ENCODE measurements at places on chromosomes 12 and 14.

DNA sequence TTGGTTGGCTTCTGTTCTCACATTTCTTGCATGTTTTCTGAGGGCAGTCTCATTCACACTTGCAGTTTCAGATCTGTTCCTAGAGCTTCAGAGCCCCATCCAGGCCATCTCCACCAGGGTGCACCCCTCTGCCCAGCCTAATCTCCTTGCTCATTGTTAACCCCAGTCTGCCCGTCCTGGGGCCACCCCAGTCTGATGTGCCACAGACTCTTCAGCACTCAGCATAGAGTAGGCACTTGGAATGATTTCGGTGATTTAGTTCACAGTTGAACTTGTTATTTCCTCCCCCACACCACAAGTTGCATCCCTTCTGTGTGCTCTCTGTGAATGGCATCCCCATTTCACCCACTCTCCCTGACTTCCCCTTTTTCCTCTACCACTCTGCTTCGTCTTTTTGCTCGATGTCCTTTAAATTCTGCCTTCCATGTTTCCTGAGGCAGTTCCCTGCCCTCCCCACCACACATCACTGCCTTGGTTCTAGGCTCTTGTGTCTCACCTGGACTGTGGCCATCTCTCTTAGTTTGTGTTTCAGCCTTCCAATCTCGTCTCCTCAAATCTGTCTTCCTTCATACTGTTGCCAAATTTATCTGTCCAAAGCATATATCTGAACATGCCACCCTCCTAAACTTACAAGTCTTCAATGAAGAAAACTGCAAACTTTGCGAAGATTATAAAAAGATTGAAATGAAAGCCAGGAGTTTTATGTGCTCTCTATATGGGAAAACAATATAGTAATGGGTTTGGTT lies 41.5 kb downstream of the ANO6 start:
- no peak for DNase-seq

DNA sequence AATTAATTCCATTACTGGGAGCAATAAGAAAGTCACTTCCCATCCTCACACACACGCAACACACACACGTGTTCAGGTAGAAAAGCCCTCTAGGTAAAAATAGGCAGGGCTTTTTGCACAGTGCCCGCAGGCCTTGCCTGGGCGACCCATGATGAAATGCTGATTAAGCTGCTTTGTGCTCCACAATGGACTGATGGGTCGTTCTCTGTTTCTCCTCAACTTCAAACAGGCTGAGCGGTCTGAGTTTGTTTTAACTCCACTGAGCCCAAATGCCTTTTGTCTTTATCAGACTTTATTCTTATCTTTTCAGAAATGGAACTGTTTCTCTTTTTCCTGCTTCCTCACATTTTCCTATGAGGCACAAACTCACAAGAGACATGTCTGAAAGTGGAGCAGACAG lies 9.4 kb upstream of the DACT1 start:
- no peak for DNase-seq

DNA sequence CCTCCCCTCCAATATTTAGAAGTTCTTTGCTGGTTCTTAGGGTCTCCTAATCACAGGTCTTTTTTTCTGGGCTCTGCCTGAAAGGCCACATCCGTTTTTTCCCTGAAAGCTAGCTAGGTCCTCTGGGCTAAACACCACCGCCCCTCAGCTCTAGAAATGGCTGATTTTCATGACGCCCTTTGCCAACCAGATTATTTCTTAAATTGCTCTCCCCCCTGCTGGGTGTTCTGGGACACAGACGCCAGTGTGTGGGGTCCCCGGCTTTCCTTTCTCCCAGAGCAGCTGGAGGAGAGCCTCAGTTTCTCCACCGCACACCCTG lies 45.3 kb upstream of the ATP23 start:
- no peak for DNase-seq

- no peak for DNase-seq
These were observed 767 bp upstream of the CCNT1 start for GRCh38 chr12:48717252-48717695.

- DNase-seq, result no peak
These were observed 335.7 kb downstream of the FOXG1 start for GRCh38 chr14:29102266-29102665.

GRCh38 chr12:58277231-58277630 lies 335.9 kb downstream of the ATP23 start:
- DNase-seq, result no peak

DNA sequence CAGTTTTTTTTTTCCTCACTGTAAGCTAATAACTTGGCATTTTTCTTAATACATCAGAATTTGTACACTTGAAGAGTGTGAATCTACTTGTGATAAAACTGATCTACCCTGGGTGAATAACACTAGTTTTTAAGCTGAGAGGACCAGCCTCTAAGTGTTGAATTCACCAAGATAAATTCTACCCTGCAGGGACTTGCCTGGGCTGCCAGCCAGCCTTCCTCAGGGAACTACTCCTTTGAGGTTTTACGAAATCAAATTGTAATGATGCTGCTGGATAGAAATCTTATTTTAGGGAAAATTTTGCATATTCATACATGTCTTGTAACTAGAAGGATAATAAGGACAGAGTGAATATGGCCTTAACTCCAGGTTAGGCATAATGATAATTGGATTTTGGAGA lies 1.9 kb downstream of the MED21 start:
- DNase-seq, result no peak

DNA sequence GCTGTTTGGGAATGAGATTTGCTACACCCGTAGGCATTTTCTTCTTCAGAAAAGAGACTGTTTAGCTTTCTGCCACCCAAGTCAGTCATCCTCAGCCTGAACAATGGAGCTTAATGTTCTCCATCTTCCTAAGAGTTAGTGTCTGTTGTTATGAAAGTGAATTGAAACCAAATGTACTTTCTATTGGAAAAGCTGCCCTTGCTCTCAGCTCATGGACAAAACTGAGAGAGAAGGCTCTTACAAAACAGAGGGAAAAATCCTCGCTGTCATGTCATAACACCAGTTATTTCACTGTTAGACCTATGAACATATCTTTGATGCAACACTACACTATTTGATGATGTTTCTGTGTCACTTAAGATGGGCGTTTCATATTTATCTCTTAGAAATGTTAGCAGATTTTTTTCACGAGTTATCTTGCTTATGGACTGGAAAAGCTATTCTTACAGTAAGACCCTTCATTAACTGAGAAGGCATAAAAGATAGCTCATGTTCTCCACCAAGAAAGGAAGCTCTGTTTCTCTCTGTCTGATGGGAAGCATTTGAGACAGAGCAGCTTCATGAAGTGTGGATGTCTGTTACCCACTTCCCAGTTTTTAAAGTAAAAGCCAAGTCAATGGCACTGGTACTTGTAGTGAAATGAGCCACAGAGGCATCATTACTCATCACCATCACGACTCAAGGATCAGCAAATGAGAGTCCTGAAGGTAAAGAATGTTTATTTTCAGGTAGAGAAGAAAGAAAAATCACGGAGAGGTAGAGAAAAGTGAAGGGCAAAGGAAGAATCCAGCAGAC lies 483.9 kb downstream of the ZFP36L1 start:
- DNase-seq, result no peak

- DNase-seq, result no peak
These were observed 71.1 kb downstream of the PELI2 start for GRCh38 chr14:56189307-56189706.

GRCh38 chr14:77189479-77189878 lies 7.9 kb downstream of the TMEM63C start:
- no peak for DNase-seq

- DNase-seq, result no peak
These were observed 216.5 kb downstream of the EGLN3 start for GRCh38 chr14:33734387-33734786.

DNA sequence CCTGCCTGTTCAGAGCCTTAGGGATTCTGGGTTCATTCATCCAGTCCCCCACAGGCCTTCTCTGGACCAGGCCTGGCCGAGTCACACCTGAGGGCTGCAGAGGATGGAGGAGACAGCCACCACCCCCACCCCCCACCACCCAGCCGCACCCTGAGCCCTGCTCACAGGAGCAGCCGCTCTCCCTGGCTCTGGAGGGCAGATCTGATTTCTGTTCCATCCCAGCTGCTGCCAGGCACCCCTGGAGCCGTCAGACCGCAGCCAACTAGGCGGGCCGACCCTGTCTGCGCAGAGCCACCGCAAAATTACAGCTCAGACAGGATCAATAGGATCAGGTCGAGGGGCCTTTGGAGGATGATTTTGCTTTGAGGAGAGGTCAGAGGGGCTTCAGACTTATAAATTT lies 154.6 kb upstream of the MYL2 start:
- no peak for DNase-seq

Data from NCI-H748 treated with DMSO at 0.1 percent for 48 hours (cell line).